ENCODE measurements at places on chromosomes 11 and 22.

DNA sequence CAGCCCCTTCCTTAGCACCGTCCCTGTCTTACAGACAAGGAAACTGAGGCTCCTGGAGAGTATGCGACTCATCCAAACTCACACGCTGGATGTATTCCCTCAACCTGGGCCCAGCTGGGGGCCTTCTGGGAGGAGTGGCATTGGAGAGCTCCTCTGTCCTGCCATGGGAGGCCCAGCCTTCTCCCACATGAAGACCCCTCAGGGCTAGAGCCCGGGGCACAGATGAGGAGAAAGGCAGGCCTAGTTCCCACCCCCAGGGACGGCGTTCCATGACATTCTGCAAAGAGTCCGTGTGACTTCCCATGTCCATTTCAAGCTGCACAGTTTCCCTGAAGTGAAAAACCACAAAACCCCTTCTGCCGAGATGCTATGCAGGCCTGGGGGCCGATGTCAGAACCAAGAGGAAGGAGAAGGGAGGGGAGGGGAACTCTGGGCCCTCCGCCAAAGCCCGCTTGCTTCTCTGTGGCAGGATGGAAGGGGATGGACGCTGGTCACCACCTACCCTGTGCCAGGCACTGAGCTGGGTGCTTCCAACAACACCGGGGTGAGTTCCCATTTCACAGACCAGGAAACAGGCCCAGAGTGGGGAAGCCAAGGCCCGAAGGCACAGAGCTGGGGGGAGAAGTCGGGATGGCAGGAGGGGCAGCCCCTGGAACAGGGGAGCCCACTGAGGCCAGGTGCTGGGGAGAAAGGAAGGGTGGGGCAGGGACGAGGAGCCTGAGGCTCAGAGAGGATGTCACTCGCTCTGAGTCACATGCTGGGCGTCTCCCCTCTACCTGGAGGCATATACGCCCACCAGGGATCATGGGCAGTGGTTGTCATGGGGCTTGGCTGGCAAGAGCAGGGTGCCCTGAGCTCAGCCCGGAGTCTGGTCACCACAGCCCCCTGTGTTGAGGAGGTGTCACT lies 15.7 kb downstream of the RAC2 start:
- no peak for DNase-seq

- DNase-seq, result no peak
These were observed 279.3 kb upstream of the SYN3 start for GRCh38 chr22:33337524-33337923.

GRCh38 chr11:107780775-107781174 lies 68.9 kb upstream of the SLN start:
- no peak for DNase-seq

GRCh38 chr11:6377902-6378639 lies 12.2 kb upstream of the SMPD1 start:
- no peak for DNase-seq

- no peak for DNase-seq
These were observed 33.4 kb downstream of the REXO2 start for GRCh38 chr11:114472661-114473060.

DNA sequence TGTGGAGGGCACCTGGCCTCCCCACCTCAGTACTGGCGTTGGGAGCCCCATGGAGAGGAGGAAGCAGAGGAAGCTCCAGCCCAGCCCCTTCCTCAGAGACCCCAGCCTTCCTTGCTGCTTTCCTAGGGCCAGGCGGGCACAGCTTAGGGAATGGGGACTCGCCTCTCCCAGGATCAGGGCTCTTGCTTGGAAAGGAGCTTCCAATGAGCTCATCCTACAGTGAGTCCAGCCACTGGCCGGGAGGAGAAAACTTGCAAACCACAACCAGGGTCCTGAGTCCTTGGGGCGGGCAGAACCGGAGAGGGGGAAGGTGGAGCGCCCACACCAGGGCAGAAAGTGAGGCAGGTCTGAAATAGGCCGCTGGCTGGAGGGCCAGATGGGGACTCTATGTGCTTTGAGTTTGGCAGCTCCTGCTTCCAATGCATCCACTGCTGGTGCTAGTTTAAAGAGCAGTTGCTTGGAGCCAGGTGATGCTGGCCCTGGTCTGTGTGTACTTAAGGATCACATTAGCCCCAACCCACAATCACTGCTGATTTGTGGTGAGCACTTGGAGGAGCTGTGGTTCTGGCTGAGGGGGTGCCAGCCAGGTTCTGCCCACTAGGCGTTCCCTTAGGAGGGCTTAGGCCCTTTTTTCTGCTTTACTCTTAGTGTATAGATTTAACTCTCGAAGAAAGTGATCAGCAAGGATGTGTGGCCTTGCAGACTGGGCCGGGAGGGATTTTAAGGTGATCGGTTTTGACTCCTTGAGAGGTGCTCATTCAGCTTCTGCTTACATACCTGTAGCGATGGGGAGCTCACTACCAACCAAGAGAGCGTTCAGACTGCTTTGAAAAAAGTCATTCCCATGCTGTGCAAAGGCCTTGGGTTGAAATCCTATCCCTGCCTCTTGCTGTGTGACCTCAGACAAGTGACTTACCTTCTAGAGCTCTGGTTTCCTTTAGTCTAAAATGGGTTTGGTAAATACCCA lies 81.9 kb downstream of the TP53I11 start:
- no peak for DNase-seq

DNA sequence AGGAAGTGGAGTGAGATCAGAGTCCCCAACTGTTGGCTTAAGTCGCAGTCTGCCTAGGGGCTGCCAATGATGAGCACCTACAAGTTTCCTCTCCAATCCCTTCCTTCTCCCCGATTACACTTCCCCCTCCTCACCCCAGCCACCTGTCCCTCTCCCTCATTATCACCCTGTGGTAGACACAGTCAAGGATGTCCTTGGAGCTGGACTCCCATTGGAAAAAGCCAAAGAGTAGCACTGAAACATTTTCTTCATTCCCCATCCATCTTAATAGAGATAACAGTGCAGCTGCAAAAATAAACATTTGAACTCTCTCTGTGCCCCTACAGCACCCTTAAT lies 146.2 kb downstream of the DBX1 start:
- no peak for DNase-seq

DNA sequence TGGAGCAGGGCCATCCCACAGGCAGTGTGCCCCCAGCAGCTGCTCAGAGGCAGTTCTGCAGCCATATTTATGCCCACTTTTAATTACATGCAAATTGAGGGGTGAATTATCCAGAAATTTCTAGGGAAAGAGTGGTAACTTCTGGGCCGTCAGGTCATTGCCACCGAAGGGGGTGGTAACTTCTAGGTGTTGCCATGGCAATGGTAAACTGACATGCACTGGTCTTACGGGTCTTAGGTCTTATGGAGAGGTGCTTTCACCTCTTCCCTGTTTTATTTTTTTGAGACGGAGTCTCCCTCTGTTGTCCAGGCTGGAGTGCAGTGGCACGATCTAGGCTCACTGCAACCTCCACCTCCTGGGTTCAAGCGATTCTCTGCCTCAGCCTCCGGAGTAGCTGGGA lies 3.8 kb upstream of the TMEM134 start:
- DNase-seq, result no peak

DNA sequence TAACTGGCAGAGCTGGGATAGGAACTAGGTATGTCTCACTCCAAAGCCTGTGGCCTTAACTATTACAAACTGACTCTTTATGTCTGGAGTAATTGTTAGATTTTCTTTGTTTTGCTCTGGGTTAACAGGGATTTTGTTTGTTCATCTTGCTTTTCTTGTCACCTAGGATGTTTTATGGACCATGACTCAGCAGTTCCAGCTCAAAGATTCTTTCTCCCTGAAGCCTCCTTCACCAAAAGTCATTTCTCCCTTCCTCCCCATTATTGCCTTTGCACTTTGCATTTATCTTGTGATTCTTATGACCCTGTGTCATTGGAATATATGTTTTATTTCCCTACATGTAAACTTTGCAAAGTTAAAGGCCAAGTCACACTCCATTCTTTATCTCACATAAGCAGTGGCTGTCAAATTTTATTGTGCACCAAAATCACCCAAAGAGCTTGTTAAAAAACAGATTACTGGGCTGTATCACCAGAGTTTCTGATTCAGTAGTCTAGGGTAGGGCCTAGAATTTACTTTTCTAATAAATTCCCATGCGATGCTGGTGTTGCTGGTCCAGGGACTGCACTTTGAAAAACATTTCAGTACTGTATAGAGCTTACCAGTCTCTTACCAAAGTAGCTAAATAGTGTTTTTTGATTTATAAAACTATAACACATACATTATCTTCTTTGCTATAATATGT lies 327.7 kb downstream of the DLG2 start:
- DNase-seq, result no peak

DNA sequence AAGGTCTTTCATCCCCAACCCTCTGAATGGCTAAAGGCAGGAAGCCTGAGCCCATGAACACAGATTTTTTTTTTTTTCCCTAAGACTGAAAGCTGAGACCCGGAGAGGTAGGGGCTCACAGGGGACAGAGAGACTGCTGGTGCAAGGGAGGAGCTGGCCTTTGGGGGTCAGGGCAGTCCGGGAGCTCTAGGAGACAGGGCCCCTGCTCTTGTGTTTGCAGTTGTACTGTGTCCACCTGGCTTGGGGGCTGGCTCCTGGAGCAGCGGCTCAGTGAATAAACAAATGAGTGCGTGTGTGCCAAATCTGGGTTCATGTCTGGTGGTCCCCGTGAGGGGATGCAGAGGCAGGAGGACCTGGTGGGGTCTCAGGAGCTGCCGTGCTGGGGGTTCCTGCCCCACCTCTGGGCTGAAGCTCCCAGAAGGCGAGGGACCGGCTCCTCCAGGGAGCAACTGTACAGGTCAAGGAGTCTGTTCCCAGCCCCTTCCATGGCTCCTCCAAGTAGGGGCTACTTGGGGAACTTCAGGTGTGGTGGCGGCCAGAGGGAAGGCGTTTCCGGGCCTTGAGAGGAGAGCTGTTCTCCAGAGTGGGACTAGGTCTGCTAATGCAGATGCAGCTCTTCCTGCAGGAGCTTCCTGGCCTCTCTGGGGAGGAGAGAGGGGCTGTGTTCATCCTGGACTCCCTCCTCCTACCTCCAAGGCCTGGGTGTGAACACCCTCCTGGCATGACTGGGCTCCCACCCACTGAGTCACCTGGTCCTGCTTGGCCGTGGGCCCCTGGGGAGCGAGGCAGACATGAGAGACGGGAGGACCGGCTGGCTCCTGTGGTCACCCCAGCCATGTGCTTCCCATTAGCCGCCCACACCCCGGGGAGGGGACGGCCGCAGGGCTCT lies 57.6 kb downstream of the FBXO7 start:
- DNase-seq, result no peak

DNA sequence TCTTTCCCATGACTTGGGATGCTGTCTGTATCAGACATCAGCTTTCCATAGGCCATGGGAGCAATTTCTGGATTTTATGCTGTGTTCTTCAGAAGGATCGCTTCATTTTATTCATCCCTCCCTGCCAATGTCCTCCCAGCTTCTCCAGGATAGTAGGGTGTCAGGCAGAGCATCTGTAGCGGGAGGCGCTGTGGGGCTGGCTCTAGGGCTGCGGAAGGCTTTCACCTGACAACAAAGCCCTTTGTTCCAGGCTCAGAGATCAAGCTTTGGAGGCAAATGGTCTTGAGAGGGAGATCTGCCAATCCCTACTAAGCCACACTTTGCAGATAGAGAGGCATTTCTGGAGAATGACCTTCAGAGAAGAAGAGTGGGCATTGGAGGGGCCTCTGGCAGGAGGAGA lies 29.5 kb upstream of the FTH1 start:
- DNase-seq, result no peak

DNA sequence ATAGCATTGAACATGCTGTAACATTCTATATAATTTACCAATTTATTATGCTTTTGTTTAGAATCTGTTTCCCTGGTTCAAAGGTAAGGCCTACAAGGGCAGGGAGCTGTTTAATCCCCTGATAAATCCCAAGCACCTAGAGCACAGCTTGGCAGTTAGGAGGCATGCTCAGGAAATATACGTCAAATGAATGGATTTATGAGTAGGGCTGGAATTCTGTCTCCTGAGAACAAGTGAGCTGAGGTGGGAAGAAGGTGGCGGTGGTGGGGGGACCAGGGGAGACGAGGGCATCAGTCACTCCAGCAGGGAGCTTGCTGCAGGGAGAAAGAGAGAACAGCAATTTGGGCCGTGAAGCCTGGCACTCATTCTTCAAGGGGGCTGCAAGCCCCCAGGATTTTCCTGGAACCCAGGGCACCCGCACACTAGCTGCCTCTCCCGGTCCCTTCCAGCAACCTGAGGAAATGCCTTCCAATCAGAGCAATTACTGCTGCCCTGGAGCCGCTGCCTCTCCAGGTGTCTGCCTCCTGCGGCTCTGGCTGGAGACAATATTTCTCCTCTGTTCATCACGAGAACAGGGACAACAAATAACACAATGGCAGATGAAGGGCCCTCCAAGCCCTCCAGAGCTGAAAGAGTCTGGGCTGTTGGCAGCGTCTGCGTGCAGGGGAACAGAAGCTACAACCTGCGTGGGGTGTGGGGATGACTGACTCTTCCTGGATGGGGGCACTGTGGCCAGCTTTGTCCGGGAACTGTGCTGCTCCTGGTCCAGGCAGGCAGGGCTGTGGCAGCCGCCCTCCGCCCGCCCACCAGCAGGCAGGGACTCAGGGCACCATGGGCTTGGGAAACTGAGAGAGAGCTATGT lies 233.4 kb downstream of the ST3GAL4 start:
- DNase-seq, result no peak

GRCh38 chr11:58600510-58600909 lies 21.6 kb downstream of the ZFP91 start:
- no peak for DNase-seq

GRCh38 chr11:67646535-67647336 lies 3.8 kb downstream of the ACY3 start:
- DNase-seq, result no peak

- no peak for DNase-seq
These were observed 153.8 kb upstream of the BLID start for GRCh38 chr11:122269824-122270223.

DNA sequence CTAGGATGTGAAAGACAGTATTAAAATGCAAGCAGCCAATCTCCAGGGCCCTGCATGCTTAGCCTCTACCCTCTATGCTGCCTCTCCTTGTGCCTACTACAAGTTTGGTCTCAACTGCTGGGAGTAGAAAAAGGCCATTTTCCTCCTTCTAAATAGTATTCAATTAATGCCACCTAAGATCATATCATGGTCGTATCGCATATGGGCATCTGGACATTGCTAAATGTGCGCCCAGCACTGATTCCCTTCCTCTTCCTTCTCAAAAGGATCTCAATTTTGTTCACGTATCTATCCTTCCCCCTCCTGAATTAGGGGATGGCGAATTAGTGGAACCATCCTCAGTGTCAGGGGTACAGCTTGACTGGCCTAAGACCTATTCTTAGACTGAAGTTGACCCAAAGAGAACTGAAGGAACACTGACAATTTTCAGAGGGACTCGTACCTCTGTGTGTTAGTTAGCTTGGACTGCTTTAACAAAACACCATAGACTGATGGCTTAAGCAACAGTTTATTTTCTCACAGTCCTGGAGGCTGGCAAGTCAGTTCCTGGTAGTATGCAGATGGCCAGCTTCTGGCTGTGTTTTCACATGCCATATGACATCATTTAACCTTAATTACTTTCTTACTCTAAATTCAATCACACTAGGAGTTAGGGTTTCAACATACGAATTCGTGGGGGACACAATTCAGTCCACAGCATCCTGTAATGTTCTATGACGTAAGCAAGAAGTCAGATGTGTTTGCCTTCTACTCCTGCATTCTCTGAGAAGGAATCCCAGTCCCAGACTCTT lies 8.5 kb upstream of the NUP50 start:
- no peak for DNase-seq

GRCh38 chr11:14673421-14673820 lies 29.8 kb downstream of the PDE3B start:
- DNase-seq, result no peak
